Neural progenitor cell (in vitro differentiated cells): ENCODE measurements at places on chromosomes 3 and 15.

GRCh38 chr3:12995389-12996180 is 77.6 kb downstream of the IQSEC1 start:
- DNase-seq = no peak

DNA sequence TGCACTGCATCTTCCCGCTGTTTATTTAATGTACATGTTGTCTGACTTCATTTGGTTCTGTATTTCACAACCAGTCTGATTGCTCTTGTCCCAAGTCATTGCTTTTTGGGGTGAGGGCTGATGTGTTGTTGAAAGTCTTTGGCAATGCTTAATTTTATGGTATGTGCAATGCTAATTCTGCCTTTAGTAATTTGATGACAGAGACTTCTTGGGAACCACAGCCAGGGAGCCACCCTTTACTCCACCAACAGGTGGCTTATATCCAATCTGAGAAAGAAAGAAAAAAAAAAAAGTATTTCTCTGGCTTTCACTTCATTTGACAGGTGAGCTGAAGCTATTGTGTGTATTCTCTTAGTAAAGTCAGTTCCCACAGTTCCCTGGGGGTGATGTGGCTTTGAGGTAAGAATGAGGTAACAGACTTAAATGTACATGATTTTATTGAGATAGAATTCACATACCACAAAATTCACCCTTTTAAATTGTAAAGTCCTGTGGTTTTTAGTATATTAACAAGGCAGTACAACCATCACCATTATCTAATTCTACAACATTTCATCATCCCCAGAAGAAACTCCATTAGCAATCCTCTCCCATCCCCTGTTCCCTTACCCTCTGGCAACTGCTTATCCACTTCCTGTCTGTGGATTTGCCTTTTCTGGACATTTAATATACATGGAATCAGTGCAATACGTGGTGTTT is 97.3 kb downstream of the SLCO3A1 start:
- DNase-seq = no peak

GRCh38 chr3:197024881-197025735 is 4.5 kb downstream of the MELTF start:
- DNase-seq = no peak

- no peak for DNase-seq
Observed at GRCh38 chr15:65821070-65821469, 29.0 kb upstream of the DENND4A start.

DNA sequence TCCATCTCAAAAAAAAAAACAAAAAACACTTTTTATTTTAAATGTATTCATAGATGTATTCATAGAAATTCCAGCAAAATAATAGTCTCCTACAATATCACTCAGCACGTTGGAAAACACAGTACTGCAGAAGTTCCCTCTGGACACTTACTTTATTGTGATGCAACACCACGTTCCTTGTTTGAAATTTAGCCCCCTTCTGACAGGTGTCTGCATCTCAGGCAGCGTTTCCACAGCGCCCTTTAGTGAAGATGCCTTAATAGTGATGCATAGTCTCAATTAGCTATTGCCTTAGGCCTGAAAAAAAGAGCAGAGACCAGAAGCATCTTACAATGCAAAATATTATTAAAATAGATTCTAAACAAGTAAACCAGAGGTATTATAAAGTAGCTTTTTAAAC is 20.3 kb downstream of the IL12A start:
- no peak for DNase-seq

- no peak for DNase-seq
Observed at GRCh38 chr15:27989838-27990237, 109.3 kb downstream of the OCA2 start.

DNA sequence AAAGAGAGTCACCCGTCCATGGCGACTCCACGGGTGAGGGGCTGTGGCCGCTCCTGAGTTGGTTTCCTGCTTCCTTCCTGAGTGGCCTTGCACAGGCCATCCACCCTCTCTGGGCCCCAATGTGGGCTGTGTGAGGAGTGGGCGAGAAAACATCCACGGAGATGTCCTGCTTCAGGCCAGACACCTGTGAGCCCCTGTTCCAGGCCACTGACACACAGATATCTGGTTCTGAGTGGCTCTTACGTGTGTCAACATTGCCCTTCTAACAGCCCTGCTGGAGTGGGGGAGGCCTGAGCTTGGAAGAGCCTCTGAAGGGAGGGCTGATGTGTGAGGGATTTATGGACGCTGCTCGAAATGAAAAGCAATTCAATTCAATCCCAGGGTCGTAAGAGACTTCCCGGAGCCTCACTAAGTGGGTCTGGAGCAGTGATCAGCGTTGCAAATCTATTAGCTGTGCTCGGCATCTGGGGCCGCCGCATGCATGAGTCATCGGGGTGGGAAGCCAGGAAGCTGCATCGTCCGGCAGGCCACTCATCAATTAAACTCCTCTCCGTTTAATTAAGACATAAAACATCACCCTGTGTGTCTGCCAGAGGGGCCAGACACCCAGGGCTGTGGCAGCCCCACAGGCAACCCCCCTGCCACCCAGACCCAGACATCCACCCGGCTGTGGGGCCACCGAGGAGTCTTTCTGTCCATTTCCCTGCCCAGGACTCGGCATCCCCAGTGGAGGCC is 20.0 kb upstream of the PRR23E start:
- DNase-seq = no peak

DNA sequence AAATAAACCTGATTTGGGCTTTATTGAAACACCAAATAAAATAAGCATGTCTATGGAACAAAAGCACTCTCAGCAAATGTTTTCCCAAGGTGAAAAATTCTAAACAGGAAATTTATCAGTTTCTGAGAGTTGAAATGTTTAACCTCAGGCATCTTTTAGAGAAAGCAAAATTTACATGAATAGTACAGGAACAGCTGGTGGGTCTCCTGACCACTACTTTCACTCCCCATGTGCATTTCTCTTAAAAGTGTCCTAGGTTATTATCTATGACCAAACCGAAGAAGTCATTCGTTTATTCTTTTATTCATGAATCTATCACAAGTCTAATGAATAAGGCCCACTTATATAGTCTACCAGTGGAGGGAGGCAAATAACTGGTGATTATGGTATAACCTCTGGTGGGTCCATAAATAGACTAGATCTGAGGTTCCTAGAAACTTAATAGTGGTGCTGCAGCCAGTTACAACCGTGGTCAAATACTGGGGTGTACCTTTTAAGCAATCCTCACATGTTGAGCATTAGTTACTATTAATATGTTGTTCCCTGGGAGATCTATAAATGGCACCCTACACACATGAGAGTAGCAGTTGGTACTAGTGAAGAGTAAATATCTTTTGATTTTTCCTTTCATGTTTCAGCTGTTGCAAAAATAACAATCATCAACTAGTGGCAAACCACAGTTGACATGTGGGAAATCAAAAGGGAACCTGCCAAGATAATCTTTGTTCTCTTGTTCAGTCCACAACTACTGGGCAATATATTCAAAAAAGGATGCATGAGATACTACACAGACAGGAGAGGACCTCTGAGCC is 169.3 kb upstream of the STAC start:
- DNase-seq = no peak

DNA sequence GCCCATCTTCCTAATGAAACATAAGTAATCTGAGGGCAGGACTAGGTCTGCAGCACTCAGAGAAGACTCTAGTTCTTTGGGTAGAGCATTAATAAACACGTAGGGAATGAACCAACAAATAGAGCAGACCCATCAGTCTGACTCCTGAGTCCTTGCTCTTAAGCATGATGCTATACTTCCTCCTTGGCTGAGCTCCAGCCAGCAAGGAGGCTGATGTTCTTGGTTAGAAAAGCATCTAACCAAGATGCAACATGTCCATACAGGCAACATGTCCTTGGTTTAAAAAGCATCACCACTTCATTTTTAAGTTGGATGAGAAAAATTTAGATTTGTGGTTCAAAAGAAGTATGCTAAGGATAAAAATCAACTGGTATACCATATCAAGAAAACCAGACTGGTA is 8.5 kb upstream of the MYH15 start:
- DNase-seq = no peak

DNA sequence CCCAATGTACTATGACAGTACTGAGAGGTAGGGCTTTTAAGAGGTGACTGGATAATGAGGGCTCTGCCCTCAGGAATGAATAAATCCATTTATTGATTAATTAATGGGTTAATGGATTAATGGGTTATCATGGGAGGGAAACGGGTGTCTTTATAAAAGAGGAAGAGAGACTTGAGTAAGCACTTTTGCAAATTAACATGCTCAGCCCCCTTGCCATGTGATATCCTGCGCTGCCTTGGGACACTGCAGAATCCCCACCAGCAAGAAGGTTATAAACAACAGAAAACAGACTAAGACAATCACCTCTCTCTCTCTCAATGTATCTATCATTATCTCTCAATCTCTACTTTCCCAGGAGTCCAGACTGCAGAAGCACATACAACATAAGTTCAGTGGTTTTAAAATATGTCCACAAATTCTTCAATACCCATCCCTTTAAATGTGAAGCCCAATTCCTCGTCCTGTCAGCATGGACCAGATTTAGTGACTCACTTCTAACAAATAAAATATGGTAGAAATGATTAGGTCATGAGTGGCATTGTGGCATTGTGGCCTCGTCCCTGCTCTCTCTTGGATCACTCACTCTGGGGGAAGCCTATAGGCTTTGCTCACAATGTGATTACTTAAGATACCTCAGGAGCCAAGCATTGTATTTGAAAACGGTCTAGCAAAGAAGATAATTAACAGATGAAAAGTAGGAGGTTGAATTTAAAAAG is 40.0 kb upstream of the IL12A start:
- no peak for DNase-seq

GRCh38 chr3:174340624-174341587 is 518.2 kb upstream of the NAALADL2 start:
- no peak for DNase-seq

GRCh38 chr3:40793730-40794129 is 269.0 kb downstream of the ZNF621 start:
- no peak for DNase-seq

- no peak for DNase-seq
Observed at GRCh38 chr15:38168467-38169070, 84.1 kb upstream of the SPRED1 start.

GRCh38 chr3:71926616-71927015 is 141.7 kb upstream of the PROK2 start:
- no peak for DNase-seq
